ENCODE measurements at places on chromosomes 2 and 18.

GRCh38 chr2:105678346-105678745 lies 66.4 kb upstream of the NCK2 start:
- DNase-seq = no peak

DNA sequence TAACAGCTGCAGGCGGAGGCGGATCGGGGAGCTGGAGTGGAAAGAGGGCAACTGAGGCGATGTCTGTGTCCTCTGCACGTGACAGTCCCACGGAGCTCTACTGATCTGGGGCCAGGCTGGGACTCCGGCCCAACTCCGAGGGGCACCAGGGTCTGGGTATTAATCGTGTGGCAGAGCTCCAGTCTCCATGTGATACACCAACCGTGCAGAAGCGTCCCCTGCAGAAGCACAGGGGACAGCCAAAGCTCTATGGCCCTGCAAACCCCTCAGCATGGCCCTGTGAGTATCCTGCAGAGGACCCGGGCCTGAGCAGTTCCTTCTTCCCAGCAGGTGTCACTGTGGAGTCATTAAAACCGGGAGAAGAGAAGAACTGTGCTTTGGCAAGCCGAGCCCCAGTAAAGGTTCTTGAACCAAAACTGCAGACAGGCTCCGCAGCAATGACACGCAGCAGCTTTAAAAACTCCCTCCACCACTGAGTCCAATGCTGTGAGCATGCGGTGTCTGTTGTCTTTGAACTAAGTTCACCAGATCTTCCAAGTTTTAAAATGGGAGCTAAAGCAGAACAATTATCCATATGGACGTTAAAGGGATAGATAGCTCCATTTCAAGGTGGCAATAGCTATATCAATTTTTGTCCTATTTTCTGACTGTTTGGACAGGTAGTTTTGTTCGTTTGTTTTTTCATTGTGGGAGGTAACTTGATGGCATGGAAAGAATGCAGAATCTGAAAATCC lies 79.4 kb downstream of the TMEM182 start:
- DNase-seq = no peak

DNA sequence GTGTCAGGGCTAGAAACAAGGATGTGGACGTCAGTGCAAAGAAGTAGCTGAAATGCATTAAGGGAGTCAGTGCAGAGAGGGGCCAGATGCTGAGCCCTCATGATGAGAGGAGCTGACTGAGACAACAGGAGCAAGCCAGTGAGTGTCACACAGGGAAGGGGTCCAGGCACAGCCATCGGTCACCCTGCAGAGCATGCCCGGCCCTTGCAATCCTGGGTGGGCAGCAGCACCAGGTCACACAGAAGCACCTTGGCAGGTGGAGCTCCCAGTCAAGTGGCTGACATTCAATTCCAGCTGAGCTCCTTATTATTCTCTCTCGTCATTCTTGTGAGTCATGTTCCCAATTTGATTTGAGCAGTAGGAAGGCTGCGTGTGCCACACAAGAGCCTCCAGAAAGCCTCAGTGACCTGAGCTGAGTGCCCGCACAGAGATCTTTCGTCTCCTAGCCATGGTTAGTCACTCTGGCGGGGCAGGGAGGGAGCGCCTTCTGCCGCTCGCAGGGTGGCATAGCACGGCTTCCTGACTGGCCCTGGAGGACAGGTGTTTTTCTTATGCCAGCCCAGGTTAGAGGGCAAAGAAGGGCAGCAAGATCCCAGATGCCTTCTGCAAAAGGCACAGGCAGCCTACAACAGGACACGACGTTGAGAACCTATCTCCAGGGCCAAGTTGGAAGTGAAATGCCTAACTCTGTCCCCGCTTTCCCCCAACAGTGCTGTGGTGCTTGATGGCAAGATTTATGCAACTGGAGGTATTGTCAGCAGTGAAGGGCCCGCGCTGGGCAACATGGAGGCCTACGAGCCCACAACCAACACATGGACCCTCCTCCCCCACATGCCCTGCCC lies 220.9 kb downstream of the ATAD2B start:
- DNase-seq = no peak

- DNase-seq = no peak
Measured at GRCh38 chr18:31077878-31078277, 24.3 kb downstream of the DSC2 start.

DNA sequence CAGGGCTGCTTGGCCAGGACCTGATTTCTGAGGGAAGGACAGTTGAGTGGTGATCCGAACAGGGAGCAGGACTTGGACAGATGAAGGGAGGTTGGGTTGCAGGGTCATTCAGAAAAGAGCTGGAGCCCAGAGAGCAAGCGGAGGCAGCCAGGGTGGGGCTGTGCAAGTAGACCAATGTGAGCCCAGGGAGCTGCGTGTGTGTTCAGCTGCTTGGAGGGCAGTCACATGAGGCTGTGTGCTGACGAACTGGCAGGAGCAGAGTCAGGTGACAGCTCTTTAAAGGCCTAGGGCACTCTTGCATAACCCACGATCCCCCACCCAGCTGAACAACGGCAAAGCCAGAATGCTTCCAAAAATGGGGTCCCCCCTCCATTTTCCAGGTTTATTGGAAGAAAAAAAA lies 4.6 kb upstream of the MLPH start:
- no peak for DNase-seq

DNA sequence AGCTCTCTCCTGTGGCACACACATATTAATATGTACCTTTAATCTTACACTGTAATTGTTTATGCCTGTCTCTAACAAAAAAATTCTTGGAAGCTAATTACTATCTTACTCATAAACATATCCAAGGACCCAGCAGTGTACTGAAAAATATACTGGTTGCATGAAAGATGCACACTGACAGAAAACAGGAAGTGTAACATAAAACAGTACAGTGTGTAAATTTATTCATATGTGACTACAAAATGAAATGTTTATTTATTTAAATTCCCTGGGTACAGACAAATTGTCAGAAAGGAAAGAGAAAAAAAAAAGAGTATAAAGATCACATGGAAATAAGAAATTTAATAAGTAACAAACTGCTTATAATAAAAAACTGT lies 28.5 kb downstream of the TMEM131 start:
- no peak for DNase-seq

DNA sequence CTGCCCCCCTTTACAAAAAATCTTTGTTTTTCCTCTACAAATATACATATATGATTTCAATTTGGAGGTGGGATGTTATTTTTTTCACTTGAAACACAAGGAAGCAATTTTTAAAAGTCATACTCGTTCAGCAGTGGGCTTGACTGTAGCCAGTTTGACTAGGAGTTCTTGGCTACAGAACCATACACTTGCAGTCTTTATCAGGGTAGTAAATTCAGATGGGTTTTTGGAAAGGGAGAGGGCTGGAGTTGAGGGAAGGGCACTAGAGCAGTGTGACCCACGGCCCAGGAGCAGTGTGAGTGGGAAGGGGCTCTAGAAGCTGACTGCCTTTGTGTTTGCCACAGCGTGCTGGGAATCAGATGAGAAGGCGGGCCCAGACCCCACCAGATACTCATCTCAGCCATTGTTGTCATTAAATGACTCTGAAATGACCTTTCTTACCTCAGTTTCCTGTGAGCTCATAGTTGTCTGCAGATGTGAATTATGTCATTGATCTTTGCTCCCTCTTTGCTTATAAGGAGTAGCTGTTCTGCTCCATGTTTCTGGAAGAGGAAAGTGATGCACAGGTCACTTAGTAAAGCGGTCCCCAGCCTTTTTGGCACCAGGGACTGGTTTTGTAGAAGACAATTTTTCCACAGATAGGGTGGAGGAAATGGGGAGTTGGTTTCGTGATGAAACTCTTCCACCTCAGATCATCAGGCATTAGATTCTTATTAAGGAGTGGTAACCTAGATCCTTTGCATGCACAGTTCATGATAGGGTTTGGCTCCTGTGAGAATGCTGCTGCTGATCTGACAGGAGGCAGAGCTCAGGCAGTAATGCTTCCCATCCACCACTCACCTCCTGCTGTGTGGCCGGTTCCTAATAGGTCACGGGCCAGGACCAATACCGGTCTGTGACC lies 116.8 kb downstream of the SPTBN1 start:
- DNase-seq = no peak

DNA sequence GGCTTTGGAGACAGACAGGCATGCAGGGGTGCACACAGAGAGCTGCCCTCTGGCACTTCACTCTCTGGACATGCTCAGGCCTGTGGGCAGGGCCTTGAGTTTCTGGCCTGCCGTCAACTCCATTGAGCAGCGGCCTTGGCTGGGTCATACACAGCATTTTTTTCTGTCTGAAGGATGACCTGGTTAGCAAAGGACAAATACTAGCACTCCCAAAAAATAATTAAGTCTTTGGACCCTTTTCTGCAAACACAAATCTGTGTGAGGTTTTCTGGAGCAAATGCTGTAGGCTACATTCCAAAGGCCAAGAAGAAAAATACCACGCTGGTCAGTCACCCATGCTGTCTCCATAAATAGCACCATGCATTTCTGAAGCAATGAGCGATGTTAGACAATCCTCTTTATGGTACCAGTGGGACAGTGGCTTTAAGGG lies 124.7 kb upstream of the CTAGE1 start:
- DNase-seq = no peak

Data from activated gamma-delta T cell treated with anti-CD3 and anti-CD28 coated beads, Interleukin-2, amount 50 U/mL, for 16 hours (primary cell).